ENCODE measurements at places on chromosomes 3 and 15.

GRCh38 chr15:70586241-70586640 is 177.1 kb downstream of the UACA start:
- DNase-seq, result no peak

- no peak for DNase-seq
Measured at GRCh38 chr3:187359798-187360486, 8.2 kb upstream of the RTP4 start.

- DNase-seq, result no peak
Measured at GRCh38 chr3:5198986-5199731, 11.7 kb downstream of the EDEM1 start.

- no peak for DNase-seq
Measured at GRCh38 chr3:72120806-72121778, 336.1 kb upstream of the PROK2 start.

DNA sequence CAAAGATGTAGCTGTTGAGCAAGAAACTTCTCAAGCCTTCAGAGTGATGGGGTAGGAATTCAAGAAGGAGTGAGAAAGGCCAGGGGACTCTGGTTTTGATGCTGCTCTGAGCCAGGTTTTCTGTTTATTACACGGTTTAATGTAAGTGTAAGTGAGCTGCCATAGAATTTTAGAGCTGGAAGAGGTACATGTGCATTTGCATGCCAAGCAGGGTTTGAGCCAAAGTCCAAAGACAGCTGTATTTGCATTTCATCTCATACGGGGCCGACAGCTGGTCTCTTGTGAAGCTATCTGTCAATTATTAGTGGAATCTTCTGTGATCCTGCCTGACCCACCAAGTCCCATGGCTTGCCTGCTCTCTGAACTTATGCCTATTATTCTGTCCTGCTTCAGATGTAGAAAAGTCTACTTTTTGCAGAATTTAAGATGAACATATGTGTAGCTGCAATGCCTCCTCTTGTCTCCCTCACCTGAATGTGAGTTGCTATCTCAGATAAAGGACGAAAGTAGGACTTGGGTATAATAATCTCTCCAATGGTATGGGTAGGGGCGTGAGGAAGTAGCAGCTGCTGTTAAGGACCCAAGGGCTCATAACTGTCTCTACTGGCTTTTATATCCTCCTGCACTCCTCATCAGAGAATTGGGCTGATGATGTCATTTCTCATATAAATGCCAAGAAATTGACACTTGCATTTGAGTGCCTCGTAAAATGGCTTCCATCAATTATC is 160.0 kb downstream of the SQOR start:
- no peak for DNase-seq

- no peak for DNase-seq
Measured at GRCh38 chr3:14875411-14876175, 56.8 kb downstream of the FGD5 start.

GRCh38 chr15:85963262-85963760 is 116.4 kb upstream of the AGBL1 start:
- DNase-seq, result no peak

DNA sequence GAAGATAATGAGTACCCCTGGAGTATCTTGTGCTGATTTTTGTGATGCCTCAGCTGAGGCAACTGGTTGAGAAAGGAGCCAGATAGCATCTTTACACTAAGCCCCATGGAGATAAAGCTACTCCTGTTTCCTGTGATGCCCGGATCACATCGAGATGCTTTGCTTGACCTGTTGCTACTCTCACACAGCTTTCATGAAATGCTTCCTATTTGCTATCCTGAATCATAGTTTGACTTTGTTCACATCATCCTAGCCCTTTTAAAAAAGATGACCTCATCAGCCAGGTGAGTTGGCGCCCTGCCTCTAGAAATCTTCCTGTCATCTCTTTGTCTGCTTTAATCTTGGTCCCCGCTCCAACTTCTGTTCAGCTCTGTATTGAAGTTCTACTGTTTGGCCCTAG is 409.6 kb upstream of the TBL1XR1 start:
- no peak for DNase-seq

DNA sequence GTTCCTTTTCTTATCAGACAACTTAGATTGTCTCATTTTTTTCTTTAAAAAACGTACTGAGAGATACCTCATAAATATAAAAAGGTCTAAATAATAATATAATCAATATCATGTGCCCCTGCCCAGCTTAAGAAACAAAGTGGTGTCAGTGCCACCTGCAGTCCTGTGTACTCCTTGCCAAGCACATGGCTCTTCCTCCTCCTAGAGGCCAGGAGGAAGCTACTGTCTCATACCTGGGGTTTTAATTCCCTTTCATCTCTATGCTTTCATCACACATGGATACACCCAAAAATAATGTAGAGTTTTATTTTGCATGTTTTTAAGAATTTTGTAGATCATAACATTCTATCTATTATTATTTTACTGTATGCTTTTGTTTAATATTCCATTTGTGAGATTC is 98.6 kb upstream of the C15orf61 start:
- no peak for DNase-seq

DNA sequence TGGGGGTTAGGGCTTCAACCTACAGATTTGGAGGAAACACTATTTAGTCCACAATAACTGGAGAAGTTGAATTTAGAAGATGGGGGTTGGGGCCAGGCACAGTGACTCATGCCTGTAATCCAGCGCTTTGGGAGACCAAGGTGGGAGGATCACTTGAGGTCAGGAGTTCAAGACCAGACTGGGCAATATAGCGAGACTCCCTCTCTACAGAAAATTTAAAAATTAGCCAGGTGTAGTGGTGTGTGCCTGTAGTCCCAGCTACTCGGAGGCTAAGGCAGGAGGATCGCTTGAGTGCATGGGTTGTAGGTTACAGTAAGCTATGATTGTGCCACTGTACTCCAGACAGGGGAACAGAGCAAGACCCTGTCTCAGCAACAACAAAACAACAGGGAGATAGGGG is 5.0 kb upstream of the DYNLT2B start:
- no peak for DNase-seq

DNA sequence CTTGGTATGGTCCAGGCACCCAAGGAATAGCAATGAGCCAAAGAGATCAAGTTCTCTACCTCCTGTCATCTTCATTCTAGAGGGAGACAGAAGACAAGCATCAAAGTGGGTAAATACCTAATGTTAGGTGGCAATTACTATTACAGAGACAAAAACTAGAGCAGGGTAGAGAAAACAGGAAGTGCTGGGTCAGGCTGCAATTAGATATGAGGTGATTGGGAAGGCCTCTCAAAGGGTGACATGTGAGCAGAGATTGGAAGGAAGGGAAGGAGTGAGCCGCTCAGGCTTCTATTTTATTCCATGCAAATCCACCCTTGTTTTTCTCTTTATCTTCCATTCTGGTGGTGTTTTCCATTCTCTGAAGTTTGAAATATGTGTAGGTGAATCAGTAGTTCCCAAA is 37.4 kb downstream of the EBLN2 start:
- no peak for DNase-seq

DNA sequence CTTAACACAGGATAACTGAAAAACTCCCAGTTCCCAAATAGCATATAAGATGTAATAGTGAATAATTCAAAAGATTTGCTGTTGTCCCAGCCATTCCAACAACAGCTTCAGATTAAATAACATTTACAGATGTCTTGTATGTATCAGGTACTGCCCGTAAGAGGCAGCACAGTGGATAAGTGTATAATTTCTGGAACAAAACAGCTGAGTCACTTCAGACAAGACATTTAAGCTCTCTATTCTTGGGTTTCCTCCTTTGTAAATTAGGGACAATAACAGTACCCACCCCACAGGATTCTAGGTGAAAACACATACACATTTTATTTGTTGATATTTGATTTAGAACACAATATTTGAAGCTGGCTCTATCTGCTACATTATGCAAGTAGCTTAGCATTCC is 2.6 kb upstream of the WWTR1 start:
- no peak for DNase-seq

- DNase-seq, result no peak
Measured at GRCh38 chr3:149663966-149664365, 6.1 kb upstream of the WWTR1 start.

DNA sequence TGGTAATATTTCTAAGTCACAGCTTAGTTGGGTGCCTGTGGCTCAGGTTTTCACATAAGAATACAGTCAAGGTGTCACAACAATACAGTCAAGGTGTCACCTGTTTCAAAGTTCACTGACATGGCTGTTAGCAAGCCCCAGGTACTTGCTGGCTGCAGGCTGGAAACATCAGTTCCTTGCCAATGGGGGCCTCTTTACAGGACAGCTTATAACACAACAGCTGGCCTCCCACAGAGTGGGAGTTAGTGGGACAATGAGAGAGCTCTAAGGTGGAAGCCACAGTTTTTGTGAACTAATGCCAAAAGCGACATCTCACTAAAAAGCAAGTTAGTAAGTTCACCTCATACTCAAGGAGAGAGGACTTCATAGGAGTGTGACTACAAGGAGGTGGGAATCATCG is 45.4 kb downstream of the GPR156 start:
- no peak for DNase-seq

DNA sequence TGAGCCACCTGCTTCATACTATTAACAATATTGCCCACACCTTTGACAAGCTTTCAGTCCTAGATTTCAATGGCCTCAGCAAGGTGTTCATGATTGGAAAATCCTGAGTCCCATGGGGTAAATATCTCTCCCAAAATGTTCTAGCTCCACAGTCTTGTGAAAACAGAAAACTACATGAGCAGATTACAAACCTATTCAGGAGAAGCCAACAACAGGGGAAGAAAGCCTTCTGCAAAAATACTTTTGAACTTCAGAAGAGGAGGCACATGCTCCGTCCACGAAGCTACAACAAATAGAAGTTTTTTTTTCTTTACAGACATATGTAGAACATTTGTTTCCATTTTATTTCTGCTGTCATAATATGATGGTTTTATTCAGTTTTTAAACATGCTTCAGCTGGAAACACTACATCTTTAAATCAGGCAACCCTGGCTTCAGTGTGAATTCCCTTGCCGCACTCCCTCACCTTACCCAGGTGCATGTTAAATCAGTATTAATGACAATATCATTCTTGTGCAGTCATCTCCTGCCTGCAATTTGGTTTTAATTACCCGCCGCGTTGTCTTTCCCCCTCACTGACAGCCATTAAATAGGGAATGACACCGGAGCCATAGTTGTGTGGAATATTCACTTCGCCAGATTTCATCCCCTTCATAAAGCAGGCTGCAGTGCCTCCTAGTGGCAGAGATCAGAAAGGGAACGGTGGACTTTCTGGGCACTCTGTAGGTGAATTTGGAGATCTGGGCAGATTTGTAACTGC is 725.5 kb upstream of the ARRDC4 start:
- DNase-seq, result peak; percentile 13

- no peak for DNase-seq
Measured at GRCh38 chr3:37115446-37115845, 58.9 kb downstream of the LRRFIP2 start.

DNA sequence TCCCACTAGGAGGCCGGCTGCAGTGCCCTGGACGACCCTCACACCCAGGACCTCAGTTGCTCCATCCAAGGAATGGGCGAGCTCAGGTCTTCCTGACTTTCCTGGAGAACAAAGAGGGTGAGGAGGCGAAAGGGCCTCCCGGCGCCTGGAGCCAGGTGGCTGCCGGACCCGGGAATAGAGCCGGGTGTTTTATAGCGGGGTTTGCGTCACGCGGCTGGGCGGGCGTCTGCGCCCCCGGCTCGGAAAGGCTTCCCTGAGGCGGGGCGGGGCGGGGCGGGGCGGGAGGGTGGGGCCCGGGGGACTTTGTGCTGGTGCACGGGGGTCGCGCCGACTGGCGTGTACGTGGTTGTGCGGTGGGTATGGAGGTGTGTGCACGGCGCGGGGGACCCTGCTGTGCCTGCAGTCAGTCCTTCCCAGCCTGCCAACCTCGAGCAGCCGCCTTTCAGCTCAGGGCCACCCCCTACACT is 4.6 kb upstream of the PRKCD start:
- DNase-seq, result no peak
